ENCODE measurements at places on chromosomes 1 and 21.

GRCh38 chr21:20404915-20405314 lies 593.3 kb upstream of the NCAM2 start:
- DNase-seq: no peak

DNA sequence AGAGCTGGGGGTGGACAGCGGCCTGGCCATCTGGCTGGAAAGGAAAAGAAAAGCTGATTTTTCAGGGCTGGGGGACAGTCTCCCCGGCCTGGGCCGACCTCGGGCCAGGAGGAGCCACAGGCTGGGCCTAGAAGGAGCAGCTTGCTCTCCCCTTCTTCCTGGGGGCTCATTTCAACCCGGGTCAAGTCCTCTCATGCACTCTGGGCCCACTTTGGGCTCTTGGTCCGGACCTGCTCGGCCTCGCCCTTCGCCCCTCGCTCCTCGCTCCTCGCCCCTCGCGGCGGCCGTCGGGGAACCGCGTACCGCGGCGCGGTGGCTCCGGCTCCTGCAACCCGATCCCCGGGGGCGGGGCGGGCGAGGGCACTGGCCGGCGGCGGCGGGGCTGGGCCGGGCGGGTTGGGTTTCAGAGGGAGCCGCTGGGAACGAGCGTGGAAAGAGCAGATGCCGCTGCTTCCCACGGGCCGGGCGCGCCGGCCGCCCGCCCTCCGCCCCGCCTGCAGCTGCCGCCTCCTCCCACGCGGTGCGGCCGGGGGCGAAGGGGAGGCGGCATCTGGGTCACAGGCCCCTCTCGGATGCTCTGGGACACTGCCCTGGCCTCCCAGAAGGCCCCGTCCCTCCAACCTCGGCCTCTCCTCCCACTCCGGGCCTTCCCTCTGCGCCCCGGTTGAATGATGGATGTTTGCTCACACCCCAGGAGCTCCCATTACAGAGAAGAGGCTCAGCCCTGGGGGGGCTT lies 6.6 kb downstream of the HEYL start:
- peak; percentile 99 for DNase-seq

DNA sequence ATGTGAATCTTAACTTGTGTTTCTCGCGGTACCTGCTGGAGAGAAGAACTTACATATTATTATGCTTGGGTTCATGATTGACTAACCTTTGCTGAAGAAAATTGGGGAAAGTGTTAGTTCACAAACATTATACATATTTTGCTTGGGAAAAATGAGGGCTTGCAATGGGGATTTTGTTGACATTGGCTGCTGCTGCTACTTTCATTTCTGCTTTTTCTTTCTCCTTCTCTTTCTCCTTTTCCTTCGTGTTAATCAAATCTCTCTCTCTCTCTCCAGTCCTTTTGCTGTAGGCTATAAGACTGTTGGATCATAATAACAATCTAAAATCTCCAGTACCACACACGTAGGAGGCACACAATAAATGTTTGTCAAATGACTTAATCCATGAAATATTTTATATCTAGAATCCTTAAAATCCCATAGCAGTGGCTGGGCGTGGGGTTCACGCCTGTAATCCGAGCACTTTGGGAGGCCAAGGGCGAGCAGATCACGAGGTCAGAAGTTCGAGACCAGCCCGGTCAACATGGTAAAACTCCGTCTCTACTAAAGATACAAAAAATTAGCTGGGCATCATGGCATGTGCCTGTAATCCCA lies 23.0 kb downstream of the IRF2BP2 start:
- no peak for DNase-seq

DNA sequence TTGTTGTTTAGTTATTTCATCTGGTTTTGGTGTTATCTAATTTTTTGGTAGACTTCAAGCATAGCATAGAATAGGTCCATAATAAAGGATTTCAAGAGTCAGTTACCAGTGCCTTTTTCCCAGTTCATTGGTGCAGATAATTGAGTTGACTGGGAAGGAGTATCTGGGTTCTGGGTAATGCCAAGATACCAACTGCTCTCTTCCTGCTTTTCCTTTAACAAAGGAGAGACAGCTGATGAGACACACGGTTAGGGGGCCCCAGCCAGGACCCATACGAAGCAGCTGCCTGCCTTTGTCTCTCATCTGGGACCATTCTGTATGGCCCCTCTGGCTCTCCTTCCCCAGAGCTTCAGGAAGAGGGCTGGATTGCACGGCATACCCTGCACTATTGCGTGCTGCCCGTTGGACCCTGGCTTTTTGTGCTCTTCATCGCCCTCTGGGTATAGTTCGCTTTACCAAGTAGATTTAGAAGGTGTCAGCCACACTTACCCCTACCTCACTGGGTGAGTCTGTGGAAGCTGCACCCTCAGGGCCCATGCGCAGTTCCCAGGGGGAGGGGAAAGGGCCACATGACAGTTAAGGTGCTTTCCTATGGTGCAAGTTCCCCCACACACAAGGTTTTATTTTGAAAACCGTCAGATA lies 7.0 kb downstream of the NAV1 start:
- DNase-seq: peak; percentile 45

- no peak for DNase-seq
These were observed 50.2 kb downstream of the DPYD start for GRCh38 chr1:97870589-97870988.

DNA sequence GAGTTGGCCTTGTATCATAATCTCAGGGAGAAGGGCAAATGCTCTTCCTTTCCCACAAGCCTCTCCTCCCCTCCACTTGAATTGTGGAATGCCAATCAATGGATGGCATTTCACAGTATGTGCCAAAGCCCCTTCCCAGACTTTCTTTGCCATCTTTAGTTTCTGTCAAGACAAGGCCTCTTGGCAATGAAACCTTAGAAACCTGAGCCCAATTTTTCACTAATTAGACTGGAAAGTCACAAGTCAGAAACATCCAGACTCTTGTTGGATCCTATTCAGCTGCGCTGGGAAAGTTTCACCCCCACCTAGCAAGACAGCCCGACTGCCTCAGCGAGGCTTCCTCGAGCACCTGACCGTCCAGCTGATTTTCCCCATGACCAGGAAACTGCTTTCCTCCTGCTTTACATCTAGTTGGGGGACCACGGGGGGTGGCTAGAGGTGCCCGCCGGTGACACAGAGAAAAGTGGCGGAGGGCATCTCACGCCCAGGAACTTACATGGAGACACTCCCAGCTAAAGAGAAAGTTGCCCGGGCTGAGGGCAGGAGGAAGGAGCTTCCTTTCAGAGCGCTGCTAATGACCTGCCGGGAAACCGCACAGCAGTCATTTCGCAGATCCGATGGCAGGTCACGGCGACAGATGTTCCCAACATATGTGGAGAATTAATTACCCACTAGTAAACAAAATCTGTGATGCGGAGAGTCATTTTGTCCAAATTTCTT lies 302.6 kb upstream of the RRP15 start:
- no peak for DNase-seq

- no peak for DNase-seq
These were observed 144.6 kb downstream of the LRRIQ3 start for GRCh38 chr1:74053407-74053806.

- DNase-seq: no peak
These were observed 14.4 kb upstream of the IGSF5 start for GRCh38 chr21:39730418-39731157.

- no peak for DNase-seq
These were observed 57.0 kb upstream of the SYNC start for GRCh38 chr1:32759521-32759981.

DNA sequence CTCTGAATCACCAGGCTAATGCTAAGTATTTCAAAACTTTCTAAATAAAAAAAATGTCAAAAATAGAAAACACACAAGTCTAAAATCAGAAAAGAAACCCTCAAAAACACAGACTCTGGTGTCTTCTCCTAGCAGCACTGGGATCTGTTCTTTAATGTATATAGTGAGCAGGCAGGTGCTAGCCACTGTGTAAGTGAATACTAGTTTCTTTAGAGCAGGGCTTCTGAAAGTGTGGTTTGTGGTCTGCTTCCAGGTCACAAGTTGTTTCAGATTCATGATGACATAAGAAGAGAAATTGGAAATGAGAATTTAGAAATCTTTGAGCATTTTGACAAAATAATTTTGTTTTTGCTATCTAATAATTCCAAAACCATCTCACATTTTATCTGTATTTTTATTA lies 763.1 kb downstream of the USP25 start:
- no peak for DNase-seq

DNA sequence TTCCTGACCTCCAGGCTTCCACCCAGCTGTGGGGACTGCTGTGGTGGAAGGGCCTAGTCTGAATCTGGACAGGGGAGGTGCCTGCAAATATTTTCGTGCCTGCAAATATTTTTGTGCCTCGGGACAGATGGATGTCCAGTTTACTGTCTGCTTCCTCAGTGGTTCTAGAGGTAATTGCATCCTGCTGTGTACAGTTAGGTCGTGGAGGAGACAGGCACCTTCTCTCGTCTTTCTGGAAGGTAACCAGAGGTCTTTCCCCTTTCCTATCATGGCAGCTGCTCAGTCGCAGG lies 53.8 kb upstream of the TINAGL1 start:
- DNase-seq: no peak

DNA sequence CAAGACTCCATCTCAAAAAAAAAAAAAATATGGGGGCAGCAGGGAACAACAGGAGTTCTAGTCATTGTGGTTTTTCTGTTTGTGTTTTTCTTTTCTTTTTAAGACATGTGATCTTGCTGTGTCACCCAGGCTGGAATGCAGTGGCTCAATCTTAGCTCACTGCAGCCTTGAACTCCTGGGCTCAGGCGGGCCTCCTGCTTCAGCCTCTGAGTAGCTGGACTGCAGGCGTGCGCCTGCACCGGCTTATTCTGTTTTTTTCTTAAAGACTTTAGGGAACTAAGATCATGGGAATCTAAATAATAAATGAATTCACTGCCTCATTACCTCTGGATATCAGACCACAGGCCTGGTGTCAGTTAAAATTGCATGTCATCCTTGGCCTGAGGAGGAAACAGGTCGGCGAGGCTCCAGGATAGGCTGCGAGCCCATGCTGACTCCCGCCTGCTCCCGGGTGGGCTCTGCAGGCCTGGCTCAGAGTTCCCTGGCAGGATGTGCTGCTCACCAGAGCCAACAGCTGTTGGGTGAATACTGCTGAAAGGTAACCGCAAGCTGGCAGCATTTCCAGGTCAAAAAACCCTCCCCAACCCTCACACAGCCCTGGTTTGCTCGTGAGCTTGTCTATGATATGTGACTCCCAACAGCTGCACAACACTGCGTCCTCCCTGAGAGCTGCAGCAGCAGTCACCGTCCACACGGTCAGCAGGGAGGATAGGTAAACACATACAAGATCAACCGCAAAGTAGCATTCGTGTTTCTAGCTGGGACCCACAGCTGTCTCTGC lies 58.1 kb downstream of the SCCPDH start:
- peak; percentile 53 for DNase-seq

GRCh38 chr21:36429947-36430546 lies 44.9 kb downstream of the CHAF1B start:
- DNase-seq: no peak

DNA sequence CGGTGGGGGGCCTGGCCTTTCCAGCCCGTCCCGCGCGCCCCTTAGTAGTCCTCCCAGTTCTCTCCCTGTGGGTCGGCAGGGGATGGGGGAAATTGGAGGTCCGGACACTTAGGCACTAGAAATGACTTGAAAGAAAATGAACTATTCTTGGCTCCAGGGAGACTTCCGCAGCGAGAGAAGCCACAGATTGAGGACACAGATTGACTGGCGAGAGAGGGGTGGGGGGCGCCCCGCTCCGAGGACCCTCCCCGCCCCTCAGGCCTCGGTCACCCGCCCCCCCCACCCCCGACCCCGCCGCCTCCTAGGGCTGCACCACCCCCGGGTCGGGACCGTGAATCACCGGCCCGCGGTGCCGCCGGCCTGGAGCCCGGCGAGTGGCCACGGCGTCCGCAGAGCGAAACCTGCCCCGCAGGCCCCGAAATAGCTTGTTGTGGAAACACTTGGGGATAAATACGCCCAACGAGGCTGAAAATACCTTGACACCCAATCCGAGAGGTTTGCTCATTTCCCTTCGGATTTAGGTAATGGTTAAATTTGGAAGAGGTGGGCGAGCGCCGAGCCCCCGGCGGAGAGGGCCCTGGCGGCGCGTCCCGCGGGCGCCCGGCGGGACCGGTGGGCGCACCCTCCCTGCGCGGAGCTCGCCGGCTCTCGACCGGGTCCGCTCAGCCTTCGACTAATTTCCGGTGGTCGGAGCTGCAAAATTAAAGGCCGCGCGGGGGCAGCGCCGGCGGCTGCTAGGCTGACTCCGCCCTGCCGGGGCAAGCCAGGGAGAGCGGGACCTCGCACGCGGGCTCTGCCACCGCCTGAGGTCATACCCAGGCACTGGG lies at the start of gene GFI1:
Gene GFI1 (minus strand): TSS at position 675 of the 827 bp plus-strand sequence. CDS start 3,438 bp downstream, outside the sequence.
- DNase-seq: peak; percentile 76

- DNase-seq: no peak
These were observed 36.2 kb upstream of the POU3F1 start for GRCh38 chr1:38082769-38083263.

- no peak for DNase-seq
These were observed 57.0 kb upstream of the RAVER2 start for GRCh38 chr1:64687725-64688327.

DNA sequence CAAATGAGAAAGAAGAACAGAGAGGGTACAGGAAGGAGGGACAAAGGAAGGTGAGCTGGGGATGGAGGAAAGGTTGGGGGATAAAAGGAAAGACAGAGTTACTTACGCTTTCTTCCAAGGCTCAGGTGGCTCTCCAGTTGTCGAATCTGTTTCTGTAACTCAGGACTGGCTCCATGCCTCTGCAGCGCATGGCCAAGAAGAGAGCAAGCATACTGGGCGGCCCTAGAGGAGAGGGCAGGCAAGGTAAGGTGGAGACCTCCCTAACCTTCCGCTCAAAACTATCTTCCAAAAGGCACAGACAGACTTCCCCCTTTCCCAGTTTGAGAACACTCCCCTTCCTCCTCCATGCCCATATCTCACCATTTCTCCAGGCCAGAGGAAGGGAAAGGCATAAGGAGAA lies 922 bp downstream of the PEX11B start:
- no peak for DNase-seq

DNA sequence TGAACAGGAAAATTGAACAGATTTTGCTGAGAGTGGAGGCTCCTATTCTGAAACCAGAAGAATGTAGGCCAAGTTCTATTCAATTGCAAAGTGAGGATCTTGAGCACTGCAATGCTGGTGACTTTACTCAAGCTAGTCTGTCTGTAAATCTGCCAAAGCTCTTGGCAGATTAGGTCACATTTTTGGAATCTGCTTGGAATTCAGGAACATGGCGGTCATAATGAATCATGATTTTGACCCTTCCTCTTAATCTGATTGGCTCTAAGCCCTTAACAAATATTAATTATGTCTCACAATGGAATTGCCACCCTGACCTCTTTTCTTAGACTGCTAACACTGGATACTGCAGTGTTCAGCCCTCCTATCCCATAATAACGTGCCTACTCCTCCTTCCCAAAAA lies 7.2 kb upstream of the GNG12 start:
- DNase-seq: no peak

DNA sequence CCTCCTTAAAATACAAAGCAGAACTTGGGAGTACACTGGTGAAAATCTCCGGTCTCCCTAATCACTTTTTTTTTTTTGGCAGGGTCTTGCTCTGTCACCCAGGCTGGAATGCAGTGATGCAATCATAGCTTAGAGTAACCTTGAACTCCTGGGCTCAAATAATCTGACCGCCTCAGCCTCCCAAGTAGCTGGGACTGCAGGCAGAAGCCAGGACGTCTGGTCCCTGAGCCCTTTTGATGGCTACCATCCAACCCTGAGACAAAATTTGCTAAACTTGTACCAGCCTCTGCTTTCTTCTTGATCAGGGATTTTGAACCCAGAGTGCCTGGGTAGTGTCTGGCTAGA lies 4.1 kb downstream of the L1TD1 start:
- no peak for DNase-seq
